ENCODE measurements at places on chromosomes 4 and X.

DNA sequence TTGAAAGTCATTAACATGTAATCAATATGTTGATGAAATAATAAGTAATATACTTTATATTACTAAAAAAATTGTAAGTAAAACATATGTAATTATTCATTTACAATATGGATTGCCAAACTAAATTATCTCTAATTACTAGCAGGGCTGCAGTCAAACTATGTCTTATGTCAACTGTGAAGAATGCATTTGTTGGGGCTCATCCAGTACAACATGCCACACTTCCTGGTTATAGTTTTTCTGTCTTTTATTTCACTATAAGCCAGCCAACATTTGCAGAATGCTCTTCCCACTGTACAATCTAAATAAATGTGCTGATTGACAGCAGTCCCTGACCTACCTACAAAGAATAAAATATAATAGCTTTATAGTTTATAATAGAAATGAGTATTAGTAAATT lies 975.4 kb upstream of the NDST4 start:
- no peak for DNase-seq

- DNase-seq = no peak
Observed at GRCh38 chrX:153684467-153685155, 3.1 kb upstream of the SLC6A8 start.

- no peak for DNase-seq
Observed at GRCh38 chrX:46913667-46914066, 1.4 kb downstream of the JADE3 start.

DNA sequence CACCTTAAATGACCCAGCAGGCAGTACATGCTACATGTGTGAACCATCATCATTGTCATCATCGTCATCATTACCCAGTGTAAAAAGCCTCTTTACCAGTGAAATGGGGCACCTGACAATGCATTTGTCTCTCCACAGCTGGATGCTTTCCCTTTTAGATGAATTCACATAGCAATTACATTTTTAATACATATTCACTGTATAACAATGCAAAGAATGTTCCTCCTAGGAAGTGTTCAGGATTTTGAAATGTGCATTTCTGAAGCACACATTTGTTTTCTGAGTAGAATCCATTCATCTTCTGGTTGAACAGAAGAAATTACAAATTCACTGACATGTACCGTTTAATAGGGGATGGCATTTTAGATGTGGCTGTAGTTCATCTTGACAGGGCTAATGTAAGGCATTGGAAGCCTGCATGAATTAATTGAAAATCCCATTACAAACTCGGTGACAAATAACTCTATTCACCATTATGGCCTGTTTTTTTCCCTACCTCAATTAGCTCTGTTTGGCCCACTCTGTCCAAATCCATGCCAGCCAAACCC lies 111.1 kb downstream of the SH3RF1 start:
- DNase-seq = no peak

DNA sequence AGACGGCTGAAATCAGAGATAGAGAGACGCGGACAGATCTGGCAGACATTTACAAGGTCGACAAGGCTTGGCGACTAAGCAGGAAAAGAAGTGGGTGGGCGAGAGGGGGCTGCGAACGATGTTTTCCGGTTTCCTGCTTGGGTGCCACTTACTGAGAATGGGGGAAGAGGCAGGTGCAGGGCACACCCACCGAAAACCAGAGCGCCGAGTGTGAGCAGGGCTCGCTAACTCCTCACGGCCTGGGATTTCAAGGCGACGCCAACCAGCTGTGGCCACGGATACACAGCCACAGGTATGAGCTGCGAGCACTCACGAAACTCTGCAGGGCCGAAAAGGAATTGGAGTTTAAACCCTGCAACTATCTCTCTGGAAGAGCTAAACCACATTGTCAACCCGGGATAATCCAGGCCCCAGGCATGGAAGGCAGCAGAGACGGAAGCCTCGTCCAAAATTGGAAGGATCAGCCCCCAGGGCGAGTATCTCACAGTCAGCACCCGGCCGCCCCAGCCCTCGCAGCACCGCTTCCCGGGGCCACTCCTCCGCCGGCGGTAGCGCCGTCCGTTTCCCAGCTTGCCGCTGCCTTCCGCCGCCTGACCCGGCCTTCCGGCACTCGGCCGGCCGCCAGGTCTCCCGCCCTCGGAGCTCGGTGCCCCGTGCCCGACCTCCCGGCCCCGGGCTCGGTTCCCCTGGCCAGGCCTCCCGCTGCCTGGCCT lies 778 bp downstream of the CASP3 start:
- peak; percentile 19 for DNase-seq

DNA sequence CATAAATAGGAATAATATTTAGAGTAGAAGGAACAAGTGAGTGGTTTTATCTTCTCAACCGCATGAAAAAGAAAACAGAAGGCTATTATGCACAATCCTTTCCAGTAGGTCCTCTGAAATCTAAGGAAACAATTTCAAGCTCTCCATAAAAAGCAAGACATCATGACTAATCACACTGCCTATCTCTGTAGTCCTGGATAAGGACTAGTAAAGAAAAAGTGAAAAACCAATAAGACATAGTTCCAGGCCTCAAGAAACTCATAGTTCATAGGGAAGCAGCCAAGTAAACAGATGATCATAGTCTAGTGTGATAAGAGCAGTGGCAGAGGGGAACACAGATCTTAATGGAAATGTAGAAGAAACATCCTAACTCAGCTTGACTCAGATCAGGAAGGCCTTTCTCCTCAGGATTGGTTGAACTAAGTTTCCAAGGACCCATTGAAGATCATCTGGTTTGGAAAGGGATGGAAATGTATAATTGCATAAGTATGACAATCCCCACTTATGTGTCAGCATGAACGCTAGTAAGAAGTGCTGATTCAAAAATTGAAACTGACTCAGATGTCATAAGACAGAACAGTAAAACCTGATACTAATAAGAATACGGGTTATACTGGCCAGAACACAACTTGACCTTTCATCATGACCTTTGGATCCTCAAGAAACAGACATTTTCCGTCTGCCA lies 155.3 kb downstream of the GRIA3 start:
- no peak for DNase-seq

Data from activated T-helper 1 cell treated with anti-CD3 and anti-CD28 coated beads, Interleukin-2, amount 50 U/mL, for 16 hours (primary cell).